ENCODE measurements at places on chromosomes 13 and 19.
A peak's percentile ranks its signal among the peaks of the same experiment; 100 is the strongest.

DNA sequence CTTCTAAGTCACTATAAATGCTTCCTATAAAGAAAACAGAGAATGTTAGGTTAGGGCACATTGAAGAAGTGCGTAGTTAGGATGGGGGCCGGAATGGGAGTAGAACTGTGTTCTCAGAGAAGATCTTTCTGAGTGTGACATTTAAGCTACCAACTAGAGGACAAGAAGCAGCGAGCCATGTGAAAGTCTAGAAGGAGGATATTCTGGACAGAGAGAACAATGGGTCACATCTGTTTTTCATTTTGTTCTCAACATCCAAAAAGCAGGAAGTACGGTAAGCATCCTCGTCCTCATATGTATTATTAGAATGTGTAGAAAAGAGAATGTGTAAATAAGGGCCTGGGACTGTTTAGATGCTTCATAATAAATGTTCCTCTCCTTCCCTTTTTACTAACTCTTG lies 44.5 kb upstream of the PARP4 start:
- no peak for DNase-seq

- no peak for DNase-seq
Observed at GRCh38 chr19:34256835-34257558, 2.6 kb downstream of the GARRE1 start.

DNA sequence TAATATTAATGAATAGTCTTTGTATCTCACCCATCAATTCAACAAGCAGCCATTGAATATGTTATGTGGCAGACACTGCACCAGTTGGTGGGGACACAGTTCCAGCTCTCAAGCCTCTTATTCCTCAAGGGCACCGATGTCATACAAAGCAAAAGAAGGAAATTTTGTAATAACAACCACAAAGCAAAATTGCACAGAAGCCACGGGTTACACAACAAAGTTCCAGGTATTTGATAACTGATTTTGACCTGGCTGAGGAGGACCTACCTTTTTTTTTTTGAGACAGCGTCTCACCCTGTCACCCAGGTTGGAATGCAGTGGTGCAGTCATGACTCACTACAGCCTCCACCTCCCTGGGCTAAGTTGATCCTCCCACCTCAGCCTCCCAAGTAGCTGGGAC lies 266.7 kb downstream of the FOXO1 start:
- no peak for DNase-seq

GRCh38 chr13:40082639-40083038 lies 427.2 kb downstream of the COG6 start:
- no peak for DNase-seq

- DNase-seq = no peak
Observed at GRCh38 chr19:57165846-57166245, 1.4 kb downstream of the DUXA start.

- no peak for DNase-seq
Observed at GRCh38 chr19:875265-875879, 15.9 kb downstream of the CFD start.

DNA sequence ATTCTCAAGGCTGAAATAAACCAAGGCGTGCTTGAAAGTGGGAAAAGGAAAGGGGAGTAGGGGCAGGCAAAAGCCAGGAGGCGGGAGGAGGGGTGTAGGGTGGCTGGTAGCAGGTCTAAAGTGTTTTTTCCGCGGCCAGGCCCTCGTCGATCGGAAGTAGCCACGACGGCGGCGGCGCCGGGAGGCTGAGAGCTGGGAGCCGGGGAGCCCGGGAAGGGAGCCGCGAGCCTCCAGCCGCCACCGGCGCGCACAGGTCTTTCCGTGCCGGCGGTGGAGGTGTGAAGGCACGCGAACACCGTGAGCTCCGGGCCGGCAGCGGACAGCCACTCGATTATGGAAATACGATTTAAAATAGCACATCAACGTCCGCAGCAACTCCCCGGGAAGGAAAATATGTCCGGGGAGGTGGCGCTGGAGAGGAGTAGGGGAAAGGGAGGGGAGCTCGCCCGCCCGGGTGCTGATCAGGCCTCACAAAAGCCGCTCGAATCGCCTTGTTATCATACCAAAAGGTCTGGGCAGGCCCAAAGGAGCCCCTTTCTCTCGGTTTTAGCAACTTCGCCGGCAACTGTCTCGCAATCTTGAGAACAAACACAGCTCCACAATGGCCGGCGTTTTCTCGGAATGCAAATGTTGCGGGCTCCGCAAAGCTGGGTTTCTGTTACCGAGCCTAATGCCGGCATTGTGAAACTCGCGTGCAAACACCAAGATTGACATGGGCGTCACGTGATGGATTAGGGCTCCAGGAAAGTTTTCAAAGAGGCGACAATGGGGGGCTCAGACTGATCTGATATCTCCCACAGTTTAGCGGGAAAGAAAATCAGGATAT lies 2.9 kb upstream of the PCDH8 start:
- peak; percentile 86 for DNase-seq

- DNase-seq = no peak
Observed at GRCh38 chr19:55801416-55801815, 30.4 kb downstream of the NLRP11 start.

- no peak for DNase-seq
Observed at GRCh38 chr19:30001791-30002190, 59.8 kb downstream of the URI1 start.

DNA sequence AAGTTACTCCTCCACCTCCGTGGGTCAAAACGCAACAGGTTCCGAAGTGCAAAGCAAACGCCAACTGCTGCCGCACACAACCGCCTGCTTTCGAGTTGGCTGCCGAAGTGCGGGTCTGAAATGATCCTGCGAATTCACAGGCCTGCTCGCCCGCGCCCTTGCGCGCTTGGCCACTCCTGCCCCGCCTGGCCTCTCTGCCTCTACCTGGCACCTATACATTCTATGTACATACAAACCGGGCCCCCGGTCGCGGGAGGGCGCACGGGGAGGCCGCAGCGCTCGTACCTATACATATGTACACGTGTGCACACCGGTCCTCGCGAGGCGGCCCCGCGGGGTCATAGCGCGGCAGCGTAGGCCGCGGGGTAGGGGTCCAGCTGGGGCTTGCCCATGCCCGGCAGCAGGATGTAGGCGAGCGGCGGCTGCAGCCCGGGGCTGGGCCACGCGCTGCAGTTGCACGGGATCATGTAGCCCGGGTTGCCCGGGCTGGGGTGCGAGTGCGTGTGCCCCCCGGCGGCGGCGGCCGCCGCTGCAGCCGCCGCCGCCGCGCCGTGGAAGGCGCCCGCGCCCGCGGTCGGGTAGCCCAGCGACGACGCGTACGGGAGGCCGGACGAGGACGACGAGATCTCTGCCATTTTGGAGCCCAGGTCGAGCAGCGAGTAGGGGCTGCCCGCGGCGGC lies 1.3 kb downstream of the SOX21 start:
- DNase-seq = peak; percentile 66

DNA sequence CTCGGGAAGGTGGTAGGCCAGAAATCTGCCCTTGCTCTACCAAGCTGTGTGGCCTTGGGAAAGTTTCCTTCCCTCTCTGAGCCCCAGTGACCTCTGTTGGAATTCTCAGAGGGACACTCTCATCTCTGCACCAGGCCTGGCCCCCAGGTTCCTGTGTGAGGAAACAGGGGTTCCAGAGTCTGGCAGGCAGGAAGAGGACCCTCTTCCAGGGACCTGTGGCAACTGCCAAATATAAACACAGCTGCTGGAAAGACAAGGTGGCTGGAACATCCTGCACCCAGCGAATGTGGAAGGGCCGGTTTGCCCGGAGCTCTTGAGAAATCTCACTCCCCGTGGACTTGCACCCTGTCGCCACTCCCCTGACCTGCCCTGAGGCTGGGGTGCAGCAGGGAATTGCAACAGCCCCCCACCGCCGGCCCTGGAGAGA lies 52.8 kb downstream of the GADD45B start:
- DNase-seq = no peak

DNA sequence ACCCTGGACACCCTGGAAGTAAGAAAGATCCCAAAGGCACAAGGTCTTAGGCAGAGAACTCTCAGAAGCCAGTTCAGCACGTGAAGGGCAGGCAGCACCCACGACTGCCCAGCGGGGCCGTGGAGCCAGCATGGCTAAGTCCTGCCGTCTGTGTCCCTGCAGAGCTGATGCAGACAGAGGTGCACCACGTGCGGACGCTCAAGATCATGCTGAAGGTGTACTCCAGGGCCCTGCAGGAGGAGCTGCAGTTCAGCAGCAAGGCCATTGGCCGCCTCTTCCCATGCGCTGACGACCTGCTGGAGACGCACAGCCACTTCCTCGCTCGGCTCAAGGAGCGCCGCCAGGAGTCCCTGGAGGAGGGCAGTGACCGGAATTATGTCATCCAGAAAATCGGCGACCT lies 44.8 kb downstream of the PEX11G start:
- DNase-seq = no peak

- DNase-seq = no peak
Observed at GRCh38 chr13:53090461-53090860, 61.8 kb downstream of the OLFM4 start.

- no peak for DNase-seq
Observed at GRCh38 chr13:82571653-82572052, 1310.6 kb downstream of the SLITRK1 start.

GRCh38 chr19:53537521-53538377 lies at the start of gene ZNF331:
TSS of gene ZNF331 (plus strand) at chr19:53538145. CDS start at chr19:53569377, 31,232 bp downstream.
- peak; percentile 80 for DNase-seq

DNA sequence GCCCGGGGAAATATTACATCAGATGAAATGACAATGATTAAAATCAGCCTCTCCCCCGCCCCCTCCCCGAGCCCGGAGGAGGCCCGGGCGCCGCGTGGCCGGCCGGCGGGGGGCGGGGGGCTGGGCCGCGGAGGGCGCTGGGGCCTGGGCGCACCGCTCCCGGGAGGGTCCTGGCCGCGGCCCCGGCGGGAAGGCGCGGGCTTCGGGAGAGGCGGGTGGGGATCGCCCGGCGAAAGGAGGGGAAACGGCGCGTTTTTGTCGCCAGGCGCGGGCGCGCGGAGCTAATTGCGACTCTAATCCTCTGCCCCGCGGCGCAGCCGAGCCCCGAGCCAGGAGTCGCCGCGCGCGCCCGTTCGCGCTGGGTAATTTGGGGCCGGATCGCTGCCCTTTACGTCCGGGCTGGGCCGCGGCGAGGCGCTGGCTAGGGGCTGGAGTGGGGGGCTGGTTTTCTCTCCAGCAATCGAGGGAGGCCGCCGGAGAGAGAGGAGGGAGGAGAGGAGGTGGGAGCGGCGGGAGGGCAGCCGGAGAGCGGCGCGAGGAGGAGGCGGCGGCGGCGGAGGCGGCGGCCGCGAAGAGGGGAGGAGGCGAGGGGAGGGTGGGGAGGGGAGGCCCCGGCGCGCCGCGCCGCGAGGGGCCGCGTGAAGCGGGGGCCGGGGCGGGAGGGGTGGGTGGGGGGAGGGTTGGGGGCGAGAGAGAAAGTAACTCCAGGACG lies at the start of gene KCTD15:
KCTD15 (plus strand) TSS at position 707 of the 712 bp plus-strand sequence. CDS start 3,585 bp downstream, outside the sequence.
- no peak for DNase-seq

- DNase-seq = no peak
Observed at GRCh38 chr13:26220575-26220974, 1.5 kb downstream of the RNF6 start.

Measured in GM13977 (cell line).